NCI-H69 (cell line): ENCODE measurements at places on chromosomes 7 and 10.

- DNase-seq, result no peak
Observed at GRCh38 chr10:131070856-131071255, 240.7 kb downstream of the TCERG1L start.

DNA sequence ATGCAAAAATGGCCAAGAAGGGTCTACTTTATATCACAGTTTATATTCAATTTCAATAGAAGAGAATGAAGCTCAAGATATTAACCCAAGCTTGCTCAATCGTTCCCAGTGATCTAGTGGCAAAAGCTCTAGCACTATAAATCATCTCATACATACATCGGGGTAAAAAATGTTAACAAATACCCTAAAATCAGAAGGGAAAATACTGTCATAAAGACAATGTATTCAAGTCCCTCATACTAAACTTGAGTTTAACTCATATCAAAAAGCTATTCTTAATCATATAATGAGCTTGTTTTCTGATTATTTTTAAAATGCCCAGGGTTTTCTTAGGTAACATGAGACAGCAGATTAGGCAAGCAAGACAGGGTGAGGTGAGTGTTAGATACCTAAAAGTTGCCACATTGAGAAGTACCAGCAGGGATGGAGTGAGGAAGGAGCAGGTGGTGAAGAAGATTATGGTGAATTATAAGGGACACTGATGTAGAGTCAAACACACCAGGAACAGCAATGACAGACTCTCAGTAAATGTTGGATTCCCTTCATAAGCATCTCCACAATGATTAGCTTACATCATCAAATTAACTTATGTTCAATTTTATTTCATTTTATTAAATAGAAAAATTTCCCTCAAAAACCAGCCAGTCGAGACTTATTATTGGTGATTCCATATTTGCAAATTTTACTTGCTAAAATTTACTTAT lies 46.2 kb downstream of the ELAPOR2 start:
- no peak for DNase-seq

DNA sequence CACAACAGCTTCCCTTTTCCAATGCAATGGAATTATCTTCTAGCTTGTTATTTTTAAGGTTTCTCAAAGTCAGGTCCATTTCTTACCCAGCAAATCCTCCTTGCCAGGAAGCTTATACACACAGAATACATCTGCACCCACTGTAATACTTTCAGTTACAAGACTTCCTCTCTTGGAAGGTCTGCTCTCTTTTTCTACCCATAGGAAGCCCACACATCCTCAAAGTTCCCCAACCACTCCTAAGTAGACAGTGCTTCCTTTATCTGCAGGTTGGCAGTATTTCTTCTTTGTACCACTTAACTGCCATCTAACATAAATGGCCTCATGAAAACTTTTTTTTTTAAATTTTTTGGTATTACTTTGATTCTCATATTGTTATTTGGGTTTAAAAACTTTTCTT lies 155.6 kb downstream of the TAX1BP1 start:
- DNase-seq, result no peak

DNA sequence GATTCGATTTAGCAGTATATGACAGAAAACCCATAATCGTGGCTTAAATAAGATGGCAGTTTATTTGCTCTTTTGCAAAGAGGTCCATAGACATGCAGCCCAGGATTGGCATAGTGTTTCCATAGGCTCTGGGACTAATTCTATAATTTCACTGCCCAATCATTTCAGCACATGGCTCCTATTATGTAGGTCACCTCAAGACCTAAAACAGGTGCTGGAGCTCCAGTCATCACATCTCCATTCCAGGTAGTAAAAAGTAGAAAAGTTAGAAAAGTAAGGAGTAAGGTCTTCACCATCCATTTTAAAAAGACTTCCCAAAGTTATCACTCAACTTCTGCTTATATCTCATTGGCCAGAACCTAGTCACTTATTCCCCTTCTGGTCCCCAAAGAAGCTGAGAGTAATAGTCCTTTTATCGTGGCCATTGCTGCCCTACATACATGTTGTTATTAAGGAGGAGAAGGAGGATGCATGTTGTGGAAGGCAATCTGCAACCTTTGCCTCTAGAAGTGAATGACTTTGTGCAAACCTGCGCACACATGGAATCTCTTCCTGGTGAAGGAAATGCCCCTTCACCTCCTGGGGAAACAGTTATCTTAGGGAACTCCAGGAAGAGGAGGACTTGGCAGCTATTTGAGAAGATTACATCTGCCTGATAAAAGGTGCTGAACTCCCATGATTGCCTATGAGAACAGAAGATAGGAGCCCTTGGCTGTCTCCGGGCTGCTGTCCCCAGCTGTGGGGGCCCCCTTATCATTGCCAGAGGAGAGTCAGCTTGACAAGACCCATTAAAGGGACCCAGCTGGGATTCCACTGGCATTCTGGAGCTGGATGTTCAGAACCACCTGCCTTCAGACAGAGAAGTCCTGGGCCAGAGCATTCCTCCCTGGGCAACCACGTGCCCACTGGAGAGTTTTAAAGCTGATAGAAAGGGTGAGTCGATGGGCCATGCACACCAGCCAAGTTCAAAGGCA lies 330.6 kb upstream of the ZMIZ1 start:
- no peak for DNase-seq

GRCh38 chr7:116715077-116715476 lies 43.1 kb downstream of the MET start:
- DNase-seq, result no peak

DNA sequence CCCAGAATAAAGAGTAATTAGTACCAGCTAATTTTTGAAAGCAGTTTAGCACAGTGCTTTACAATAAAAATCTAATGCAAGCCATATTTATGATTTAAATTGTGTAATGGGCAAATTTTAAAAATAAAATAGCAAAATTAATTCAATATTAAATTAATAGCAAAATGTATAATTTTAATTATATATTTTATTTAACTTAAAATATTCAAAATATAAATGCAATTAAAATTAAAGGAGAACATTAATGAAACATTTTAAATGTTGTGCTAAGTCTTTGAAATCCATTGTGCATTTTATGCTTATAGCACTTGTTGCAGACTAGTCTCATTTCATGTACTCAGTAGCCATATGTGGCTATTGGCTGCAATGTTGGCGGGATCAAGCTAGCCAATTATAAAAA lies 367.6 kb downstream of the SUGCT start:
- DNase-seq, result no peak

DNA sequence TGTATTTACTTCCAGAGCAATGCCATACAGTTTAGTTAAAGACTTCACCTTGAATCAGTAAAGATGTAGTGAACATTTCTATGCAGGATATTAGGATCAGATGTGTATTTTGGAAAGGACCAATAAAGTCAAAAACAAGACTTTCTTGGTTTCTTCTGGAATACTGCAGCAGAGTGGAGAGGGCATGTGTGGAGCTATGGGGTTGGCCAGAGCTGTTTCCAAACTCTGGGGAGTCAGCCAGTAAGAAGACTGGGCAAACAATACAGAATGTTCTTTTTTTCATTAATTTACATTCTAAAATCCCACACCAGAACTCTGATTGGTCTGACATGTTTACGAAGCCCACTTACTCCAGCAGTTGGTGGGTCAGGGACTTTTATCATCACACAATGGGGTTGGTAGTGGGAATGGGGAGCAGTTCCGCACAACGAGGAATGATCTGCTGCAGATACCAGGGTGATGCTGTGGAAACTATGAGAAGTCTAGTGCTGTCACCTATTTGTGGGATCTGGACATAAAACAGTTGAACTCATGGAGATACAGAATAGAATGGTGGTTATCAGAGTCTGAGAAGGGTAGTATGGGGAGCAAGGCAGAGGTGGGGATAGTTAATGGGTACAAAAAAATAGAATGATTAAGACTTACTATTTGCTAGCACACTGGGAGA lies 267.7 kb downstream of the MALRD1 start:
- DNase-seq, result no peak

GRCh38 chr7:129616530-129616929 lies 5.0 kb downstream of the NRF1 start:
- DNase-seq, result no peak

GRCh38 chr7:42254217-42254616 lies 17.2 kb upstream of the GLI3 start:
- DNase-seq, result no peak

DNA sequence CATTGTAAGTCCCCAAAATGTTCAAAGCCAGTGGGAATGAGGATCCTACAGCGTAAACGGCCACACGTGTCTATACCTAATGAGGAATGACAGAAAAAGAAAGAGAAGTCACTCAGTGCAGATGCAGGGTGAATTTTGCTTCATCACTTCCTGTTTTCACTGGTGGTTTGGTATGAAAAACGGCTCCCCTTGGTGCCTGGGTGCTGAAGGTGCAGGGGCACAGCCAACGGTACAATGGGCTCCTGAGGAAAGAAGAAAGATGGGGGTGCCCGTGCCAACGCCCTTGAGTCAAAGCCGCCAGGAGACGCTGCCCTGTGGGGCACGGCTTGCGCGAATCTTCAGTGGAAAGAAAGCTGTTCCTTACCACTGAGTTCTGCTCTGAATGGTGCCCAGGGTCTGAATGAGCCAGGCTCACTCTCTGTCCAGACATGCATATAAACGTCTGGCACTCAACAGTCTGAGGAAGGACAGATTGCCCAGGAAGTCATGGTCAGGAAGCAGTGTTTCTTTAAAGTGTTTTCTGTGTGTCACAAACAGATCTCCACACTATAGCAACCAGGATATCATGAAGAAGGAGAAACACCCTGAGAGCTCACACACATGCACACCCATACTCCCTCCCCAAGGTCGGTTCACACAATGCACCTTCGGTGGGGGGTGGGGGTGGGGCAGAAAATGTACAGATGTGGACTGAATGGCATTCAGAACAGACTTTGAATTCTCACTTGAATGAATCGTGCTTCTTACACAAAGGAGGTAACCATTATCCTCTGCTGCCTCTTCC lies 105.8 kb downstream of the ELMO1 start:
- DNase-seq, result no peak
